ENCODE measurements at places on chromosomes 7 and 10. TPM values are rescaled to one million over a fixed set of nuclear protein-coding genes. Genes with fewer than 3 reads are reported as not detected.

CLRN3 gene
- total RNA-seq: 0.05 TPM

FAM200A gene
- 7.6 TPM for total RNA-seq

DDC gene
- 0.33 TPM for total RNA-seq

CBX3 gene
- 266 TPM for total RNA-seq

IDI2 gene
- not detected for total RNA-seq

GDF10 gene
- 0.47 TPM for total RNA-seq

DNA sequence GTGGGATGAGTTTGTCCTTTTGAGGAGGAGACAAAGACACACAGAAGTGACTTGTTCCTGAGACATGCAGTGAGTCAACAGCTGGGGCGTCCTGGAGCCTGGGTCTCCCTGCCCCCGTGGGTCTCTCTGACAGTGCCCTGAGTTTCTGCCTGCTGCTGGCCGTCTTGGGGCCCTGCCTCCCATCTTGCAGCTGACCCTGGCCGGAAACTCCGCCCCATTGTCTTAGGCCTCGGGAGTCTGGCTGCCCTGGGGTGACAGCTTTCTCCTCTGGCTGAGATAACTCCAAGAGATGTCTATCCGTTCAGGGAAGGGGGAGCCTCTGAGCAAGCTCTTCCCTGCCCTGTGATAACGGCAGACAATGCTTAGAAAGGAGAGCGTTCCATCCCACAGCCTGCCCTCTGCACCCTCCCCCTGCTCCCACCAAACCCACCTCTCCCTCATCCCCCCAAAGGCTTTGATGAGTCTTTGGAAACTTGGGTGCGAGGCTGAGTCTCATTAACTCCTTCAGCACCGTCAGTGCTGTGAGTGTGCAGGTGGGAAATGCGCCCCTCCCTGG is 69.5 kb upstream of the PODXL start:
- no peak for DNase-seq

DNA sequence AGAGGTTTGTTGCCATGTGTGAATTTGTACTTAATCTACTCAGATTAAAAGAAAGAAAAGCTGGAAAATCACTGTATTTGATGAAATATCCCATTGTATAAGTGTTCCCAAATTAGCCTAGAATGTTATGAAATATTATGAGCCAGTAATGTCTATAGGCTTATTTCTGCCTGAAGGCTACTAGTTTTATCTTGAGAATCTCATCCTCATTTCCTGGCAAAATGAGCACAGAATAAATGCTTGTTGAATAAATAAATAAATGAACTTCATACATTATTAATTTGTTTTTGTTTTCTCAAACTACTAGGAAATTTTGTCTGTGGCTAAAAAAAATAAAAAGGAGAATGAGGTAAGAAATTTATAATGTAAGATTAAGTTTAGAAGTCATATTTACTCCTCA is 25.5 kb downstream of the HELLS start:
- DNase-seq: no peak

DNA sequence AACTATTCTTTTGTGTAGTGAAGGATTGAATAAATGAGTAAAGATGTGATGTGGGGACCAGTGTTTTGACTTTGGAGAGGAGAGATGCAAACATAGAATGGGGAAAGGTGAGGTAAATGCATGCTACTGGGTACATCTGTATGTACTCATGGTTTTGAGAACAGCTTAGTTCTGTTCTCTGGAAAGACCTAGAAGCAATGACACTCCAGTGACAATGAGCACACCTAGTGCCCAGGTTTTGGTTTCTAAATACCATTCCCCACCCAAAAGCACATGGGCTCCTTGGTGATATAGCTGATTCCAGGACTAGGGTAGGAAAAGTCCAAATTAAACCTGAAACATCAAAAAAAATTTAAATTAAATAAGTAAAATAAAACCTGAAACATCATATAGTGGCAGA is 22.6 kb upstream of the HSPA12A start:
- no peak for DNase-seq

DNA sequence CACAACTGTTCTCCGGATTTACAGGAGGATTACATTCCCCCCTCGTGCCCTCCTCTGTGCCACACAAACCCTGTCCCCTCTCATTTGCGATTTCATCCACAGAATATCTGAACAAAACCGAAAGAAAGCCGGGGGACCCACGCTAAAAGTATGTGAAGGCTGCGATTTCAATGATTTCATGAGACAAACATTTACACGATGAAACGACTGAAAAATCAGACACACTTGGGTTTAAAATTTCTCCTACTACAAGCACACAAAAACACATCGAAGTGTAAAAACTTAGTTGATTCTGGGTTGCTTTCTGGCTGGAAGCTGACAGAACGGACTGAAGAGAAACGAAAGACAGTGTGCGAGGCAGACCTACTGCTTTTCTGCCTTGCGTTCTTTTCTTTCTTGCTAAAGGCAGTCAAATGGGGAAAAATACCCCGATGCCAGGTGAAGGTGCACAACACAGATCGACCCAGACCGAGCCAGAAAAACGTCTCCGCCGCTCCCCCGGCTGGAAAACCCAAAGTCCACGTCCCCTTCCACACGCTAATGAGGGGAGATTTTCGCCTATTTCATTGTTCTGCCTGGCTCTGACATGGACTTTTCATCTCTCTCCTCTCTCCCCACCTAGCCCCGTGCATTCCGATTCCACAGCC is 1.2 kb downstream of the HIPK2 start:
- peak; percentile 50 for DNase-seq

- DNase-seq: no peak
Observed at GRCh38 chr10:62996925-62997324, 136.2 kb upstream of the NRBF2 start.

- no peak for DNase-seq
Observed at GRCh38 chr10:7310076-7310475, 100.8 kb downstream of the SFMBT2 start.

- no peak for DNase-seq
Observed at GRCh38 chr7:7104314-7104698, 78.0 kb upstream of the C1GALT1 start.

DNA sequence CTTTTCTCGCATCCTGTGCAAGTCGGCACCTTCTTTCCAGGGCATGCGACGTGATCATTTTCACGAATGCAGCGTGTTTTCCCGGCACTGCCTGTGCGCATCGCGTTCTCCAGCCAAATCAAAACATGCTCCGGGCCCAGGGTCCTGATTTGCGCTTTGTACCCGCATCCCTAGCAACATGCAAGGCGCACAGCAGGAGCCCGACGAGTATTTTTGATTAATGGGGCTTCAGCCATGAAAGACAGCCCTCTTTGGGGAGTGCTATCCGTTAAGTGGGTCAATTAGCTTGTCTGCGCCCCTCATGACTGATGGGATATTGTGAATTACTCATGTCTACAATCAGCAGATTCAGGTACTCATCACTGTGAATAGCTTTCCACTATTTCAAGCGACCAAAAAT is 243.3 kb upstream of the RNF32 start:
- no peak for DNase-seq
